Activated T-cell treated with anti-CD3 and anti-CD28 coated beads, Interleukin-2, amount 50 U/mL, for 1 hour (primary cell): ENCODE measurements at places on chromosomes 11 and 22.

DNA sequence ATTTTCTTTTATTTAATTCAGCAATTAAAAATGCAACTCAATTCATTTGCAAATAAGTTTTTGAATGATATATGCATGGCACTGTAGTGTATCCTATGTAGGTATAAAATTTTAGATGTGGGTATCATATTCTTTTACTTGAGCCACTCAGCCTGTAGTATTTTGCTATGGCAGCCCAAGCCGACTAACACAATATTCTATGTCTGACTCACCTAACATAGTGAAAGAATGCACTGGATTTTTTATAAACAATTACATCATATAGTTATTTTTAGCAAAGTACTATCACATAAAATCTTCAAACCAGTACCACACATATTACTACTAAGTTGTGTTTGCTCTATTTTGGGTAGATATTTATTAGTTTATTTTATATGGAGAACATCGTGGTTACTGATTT is 21.9 kb upstream of the GRIA4 start:
- no peak for DNase-seq

- DNase-seq: no peak
These were observed 32.3 kb downstream of the MTMR2 start for GRCh38 chr11:95891423-95892170.

- no peak for DNase-seq
These were observed 582.9 kb downstream of the BRD1 start for GRCh38 chr22:49244466-49245420.

GRCh38 chr11:96322775-96323641 is 20.0 kb downstream of the MAML2 start:
- no peak for DNase-seq

DNA sequence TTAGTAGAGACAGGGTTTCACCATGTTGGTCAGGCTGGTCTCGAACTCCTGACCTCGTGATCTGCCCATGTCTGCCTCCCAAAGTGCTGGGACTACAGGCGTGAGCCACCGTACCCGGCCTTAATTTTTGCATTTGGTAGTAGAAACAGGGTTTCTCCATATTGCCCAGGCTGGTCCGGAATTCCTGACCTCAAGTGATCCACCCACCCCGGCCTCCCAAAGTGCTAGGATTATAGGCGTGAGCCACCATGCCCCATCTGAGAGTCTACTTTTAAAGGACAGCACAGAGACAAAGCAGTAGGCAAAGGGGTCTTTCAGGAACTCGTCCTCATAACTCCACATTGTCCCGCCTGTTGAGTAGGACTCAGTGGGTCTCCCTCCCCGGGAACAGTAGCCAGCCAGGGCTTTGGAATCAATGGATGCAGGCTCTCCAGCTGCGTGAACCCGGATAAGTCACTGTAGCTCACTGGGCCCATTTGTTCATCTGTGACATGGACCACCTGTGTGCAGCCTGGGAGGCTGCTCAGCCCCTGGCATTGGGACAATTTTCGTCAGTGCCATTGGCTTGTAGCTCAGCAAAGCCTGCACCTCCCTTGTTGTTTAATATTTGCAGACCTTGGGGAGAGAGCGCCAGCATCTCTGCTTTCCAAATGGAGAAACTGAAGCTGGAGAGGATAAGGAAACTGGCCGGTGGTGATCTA is 86.1 kb downstream of the ARHGAP8 start:
- DNase-seq: no peak

DNA sequence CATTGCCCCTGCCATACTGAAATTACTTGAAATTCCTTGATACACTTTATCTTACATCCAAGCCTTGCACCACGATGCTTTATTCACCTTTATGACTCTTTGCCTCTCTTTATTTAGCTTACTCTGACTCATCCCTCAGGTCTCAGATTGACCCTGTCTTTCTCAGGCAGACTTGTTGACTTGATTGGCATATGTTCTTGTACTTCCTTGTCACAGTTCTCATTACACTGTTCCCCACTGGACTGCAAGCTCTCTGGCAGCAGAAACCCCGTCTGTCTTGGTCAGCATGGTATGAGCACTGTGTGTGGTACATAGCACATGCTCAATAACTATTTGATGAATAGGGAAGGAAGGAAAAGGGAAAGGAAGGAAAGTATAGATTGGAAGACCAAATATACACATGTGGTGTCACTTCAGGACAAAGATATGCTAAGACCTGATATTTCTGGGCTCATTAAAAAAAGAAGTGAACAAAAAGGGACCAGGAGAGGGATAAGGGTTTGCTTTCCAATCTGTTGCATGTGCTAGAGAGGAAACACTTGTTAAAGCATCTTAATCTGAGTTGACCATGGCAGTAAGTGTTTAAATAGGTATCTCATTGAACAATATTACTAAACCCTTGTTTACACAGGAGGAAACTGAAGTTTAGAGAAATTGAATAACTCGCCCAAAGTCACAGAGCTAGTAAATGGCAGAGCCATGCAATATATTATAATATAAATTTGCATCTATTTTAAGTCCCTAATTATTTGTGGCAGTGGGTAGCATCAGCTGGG is 7.2 kb downstream of the LYVE1 start:
- DNase-seq: no peak

GRCh38 chr11:77278595-77279506 is 22.6 kb downstream of the GDPD4 start:
- no peak for DNase-seq

GRCh38 chr11:119117004-119117706 is 4.2 kb upstream of the HINFP start:
- DNase-seq: no peak

GRCh38 chr11:9533058-9533457 is 40.4 kb upstream of the WEE1 start:
- DNase-seq: no peak

GRCh38 chr11:107044503-107044902 is 26.2 kb upstream of the GUCY1A2 start:
- DNase-seq: no peak
